Activated naive CD4-positive, alpha-beta T cell (primary cell): ENCODE measurements at places on chromosomes 11 and 22.

DNA sequence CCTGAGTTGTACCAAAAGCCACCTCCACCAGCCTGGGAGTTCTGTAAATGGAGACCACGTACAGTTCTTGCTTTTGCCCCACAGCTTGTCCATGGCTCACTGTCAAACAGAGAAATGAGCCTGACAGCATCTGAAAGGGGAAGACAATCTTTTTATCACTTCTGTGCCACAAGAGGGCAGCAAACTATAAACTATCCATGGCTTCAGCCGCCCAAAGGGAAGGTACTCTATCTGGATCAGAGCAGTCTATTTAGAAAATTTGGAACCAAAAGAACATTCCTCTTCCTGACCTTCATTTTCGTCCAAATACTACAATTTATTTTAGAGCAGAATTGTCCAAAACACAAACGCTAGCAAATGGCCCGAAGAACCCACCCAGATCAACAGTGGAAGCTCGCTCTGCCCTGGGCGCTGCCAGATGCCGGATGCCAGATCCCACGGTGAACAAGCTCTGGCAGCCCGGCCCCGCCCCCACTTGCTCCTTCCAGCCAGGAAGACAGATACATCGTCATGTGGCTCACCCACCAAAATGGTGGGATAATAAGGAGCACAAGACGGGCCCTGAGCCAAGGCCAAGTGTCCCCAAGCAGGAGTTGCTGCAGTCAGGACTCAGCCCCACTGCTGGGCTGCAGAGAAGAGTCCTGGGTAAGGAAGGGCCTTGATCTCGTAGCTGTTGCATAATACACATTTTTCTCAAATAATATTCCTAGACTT, 23.9 kb upstream of the SCGB1A1 start:
- DNase-seq: no peak

GRCh38 chr11:120467627-120468026, 43.9 kb upstream of the GRIK4 start:
- no peak for DNase-seq

DNA sequence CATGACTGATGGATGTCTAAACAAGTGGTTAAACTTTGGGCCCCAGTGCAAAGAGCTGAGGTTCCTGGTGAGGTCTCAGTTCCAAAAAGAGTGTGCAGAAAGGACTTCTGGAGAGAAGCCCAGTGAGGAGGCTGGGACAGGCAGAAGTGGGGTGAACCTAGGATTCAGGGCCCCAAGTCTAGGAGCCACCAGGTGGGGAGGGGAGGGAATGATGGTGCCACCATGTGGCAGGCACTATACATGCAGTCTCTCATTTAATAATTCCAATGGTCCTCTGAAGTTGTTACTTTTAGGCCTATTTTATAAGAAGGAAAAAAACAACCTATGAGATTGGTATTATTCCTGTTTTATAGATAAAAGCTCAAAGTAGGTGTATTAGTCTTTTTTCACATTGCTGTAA, 102.0 kb downstream of the INSC start:
- DNase-seq: no peak

- DNase-seq: no peak
Measured at GRCh38 chr11:98736833-98737232, 283.9 kb upstream of the CNTN5 start.

- DNase-seq: no peak
Measured at GRCh38 chr11:629237-629583, 2.2 kb upstream of the SCT start.

- DNase-seq: no peak
Measured at GRCh38 chr11:20035701-20036601, 124.3 kb downstream of the DBX1 start.
